ENCODE measurements at places on chromosomes 3 and 15.
A peak's percentile ranks its signal among the peaks of the same experiment; 100 is the strongest.

GRCh38 chr3:187925326-187925725 is 180.1 kb upstream of the BCL6 start:
- DNase-seq, result no peak

DNA sequence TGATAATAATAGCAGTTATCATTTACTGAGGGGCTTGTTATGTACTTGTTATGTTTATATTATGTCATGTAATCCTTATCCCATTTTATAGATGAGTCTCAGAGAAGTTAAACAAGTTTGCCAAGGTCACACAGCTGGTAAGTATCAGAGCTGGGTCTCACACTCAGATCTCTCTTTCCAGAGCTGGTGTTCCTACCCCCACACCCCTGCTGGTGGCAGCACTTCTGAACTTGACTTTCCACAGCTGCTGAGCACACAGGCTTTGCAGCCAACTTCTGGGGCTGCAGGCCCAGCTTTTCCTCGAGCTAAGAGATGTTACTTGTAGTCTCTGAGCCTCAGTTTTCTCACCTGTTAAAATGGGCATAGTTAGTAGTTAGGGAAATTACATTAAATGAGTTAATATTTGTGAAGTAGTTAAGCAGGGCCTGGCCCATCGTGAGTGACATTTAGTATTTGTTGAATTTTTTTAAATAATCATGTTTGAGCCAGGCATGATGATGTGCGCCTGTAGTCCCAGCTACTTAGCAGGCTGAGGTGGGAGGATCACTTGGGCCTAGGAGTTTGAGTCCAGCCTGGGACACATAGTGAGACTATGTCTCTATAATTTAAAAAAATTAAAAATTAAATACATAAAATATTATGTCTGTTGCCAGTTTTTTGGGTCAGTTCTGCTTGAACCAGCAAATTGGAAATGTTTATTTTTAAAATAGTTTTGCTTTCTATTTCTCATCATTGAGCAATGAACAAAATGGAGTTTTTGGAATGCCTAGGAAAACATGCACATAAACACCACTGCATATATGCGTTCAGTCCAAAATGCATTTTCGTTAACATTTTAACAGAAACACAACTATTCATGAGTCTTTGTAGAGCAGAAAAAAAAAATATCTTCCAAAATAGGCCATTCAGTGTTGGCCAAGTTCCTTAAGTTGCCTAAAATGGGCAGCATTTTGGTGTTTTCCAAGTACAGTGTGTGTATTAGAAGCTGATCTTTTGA is 87.3 kb downstream of the SMAD6 start:
- DNase-seq, result no peak

GRCh38 chr3:179194931-179195330 is 46.8 kb downstream of the PIK3CA start:
- DNase-seq, result no peak

DNA sequence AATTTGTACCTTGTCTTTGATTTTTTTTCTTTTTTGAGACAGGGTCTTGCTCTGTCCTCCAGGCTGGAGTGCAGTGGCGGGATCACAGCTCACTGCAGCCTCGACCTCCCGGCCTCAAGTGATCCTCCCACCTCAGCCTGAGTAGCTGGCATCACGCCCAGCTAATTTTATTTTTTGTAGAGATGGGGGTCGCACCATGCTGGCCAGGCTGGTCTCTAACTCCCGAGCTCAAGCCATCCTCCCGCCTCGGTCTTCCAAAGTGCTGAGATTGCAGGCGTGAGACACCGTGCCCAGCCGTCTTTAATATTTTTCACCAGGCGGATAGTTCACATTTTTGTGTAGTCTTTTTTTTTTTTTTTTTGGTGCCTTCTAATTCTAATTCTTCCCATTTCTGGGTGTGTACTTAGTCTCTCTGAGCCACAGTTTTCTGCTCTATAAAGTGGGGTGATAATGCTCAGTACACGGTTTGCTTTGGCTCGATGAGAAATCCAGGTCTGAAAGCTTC is 528 bp upstream of the TATDN2 start:
- no peak for DNase-seq

GRCh38 chr3:87320756-87321626 is 44.6 kb upstream of the POU1F1 start:
- no peak for DNase-seq

DNA sequence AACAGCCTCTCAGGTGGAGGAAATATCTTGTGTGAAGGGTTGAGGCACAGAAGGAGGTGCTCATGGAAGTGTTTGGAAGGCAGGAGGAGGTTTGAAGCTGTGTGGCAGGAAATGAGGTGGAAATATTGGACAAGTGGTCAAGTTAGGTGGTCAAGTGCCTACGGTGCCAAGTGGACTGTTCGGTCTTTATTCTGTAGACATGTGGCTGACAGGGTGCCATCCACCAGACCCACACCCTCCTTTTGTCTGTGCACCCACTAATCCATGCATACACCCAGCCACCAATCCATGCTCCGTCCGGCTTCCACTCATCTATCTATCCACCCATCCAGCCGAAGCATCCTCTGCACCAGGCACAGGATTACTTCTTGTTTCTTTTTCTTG is 2.2 kb downstream of the SLC6A20 start:
- no peak for DNase-seq

DNA sequence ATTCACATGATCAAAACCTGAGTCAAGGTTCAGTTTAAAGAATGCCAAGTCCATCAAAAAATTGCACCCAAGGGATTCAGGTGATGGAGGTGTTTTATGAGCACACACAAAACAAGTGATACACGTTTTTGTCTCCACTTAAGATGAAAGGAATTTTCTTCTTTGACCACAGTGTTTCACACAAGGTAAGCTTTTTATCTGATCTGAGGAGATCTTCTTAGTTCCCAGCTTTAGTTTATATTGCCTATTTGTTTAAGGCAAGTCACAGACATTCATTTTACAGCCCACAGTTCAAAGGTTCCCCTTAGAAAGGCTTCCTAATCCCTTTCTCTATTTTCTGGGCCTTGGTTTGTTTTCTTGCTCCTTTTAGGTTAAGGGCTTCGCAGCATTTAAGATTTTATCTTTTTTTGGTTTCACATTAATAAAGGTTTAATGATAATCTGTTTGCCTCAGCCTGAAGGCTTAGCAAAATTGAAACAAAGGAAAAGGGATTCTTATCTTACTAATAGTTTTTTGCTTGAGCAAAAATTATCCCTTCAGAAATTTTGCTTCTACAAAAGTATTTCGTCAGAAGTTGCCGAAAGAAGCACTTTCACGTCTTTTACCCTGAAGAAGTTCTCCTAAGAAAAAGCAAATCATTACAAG is 420.5 kb upstream of the NAALADL2 start:
- no peak for DNase-seq

GRCh38 chr3:64207289-64208080 is 17.8 kb downstream of the PRICKLE2 start:
- no peak for DNase-seq

- no peak for DNase-seq
These were observed 114.4 kb downstream of the PLCL2 start for GRCh38 chr3:16999161-16999560.

- DNase-seq, result no peak
These were observed 187.1 kb upstream of the THBS1 start for GRCh38 chr15:39393575-39394335.

DNA sequence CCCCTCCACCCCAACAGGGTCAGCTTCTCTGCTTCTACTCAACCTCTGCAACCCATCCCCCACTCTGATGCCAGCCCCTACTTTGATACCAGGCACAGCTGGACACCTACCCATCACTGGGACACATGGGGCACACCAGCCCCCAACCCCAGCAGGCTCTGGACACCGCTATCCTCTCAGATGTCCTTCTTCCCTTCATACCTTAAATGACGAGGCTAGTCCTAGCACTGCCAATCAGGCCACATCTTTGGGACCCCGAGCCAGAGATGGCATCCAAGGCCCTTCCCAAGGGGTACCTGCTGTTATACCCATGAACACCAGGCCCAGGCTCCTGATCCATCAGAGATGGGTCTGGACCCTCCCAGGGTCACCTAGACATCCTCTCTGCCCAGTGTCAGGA is 10.6 kb downstream of the POC1A start:
- DNase-seq, result no peak

GRCh38 chr3:9091486-9092235 is 128.4 kb upstream of the RAD18 start:
- DNase-seq, result no peak

- DNase-seq, result no peak
These were observed 56.6 kb upstream of the CSTA start for GRCh38 chr3:122268257-122269024.

- no peak for DNase-seq
These were observed 203.2 kb upstream of the PPP2R3A start for GRCh38 chr3:135762188-135762856.

DNA sequence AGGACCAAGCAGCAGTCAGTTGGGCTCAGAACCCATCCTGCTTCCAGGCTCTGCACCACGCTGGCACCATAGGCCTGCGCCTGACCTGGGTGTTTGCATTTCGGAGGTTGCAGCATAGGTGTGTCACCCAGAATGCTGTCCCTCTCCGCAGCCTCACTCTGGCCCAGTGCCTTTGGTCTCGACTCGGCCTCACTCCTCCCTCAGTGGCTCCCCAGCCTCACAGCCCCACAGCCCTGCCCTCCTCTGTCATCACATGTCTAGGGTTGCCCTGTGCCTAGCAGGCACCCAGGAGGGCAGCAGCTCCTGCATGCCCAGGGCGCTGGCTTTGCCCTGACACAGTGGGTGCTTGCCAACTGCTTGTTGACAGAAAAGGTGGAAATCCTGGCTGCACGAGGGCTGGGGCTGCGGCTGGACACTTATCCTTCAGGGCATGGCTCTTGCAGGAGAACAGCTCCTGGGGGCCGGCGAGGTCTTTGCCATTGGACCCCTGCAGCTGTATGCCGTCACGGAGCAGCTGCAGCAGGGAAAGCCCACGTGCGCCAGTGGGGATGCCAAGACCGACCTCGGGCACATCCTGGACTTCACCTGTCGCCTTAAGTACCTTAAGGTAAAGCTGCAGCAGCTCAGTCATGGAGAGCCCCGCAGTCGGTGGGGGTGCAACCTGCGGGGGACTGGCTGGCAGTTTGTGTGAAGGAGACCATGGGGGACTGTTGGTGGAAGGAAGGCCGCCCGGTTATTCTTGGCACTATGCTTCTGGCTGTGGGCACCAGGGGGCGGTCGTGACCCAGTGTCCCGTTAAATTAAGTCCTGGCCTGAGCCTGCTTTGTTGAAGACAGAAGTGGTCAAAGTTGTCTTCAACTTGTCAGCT is 16.2 kb downstream of the NISCH start:
- no peak for DNase-seq

- DNase-seq, result no peak
These were observed 17.6 kb upstream of the PLA2G4D start for GRCh38 chr15:42111924-42112323.

- DNase-seq, result no peak
These were observed 633.9 kb upstream of the TGFBR2 start for GRCh38 chr3:29972320-29972993.

DNA sequence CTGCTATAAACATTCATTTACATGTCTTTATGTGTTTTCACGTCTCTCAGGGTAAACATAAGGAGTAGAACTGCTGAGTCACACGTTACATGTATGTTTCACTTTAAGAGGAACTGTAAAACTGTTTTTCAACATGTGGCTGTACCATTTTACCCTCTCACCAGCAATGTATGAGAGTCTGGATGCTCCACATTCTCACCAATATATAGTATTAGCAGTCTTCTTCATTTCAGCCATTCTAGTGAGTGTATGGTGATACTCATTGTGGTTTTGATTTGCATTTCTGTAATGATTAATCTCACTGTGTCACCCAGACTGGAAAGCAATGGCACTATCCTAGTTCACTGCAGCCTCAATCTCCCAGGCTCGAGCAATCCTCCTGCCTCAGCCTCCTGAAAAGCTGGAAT is 37.1 kb downstream of the PHC3 start:
- no peak for DNase-seq

DNA sequence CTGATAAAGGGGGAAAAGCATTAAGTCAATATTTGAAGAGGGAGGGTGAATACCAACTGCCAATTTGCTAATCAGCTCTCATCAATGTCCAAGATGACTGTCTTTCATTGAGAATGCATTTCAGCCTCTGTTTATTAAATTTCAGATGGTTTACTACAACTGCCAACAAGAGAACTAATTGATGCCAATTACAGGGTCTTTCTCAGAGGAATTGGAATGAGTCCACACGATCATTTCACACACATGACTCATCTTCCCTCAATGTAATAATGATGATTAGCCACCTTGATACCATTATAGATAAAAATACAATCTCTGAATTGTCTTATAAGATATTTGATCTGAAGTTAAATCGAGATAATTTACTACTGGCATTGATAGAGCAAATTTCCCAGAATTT is 1274.4 kb downstream of the ROBO2 start:
- no peak for DNase-seq

GRCh38 chr15:44195151-44195740 is at the start of gene FRMD5:
FRMD5 (minus strand) TSS chr15:44195271.
- peak; percentile 79 for DNase-seq

Data from activated effector memory CD4-positive, alpha-beta T cell treated with Interleukin-2 at 50 U/mL for 16 hours (primary cell).